MM.1S (cell line): ENCODE measurements at places on chromosomes 6 and 20.

GRCh38 chr6:45818655-45819054, 197.0 kb downstream of the CLIC5 start:
- DNase-seq = no peak

- DNase-seq = no peak
Measured at GRCh38 chr6:5729813-5730517, 276.8 kb downstream of the NRN1 start.

GRCh38 chr20:37245216-37246150, 16.1 kb downstream of the GHRH start:
- no peak for DNase-seq

- DNase-seq = no peak
Measured at GRCh38 chr20:57993716-57994431, 234.6 kb downstream of the ANKRD60 start.

DNA sequence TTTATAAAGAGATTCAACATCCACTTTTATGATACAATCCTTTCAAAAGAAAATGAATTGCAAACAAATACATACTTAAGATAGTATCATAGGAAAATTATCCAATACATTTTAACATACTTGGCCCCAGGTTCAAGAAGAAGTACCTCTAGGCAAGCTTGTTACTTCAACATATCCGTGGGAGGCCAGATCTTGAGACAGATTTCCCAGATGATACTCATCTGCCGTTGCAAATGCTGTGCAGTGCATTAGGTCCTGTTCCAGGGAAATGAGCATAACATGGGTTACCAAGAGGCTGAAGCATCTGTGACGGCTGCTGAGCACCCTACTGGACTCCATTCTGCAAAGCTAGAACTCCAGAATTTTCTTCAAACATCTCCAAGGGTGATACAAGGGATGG, 15.6 kb downstream of the RMND1 start:
- no peak for DNase-seq

GRCh38 chr6:26312501-26313397, 52.2 kb upstream of the BTN3A2 start:
- DNase-seq = peak; percentile 79

- no peak for DNase-seq
Measured at GRCh38 chr6:128560966-128561365, 40.6 kb upstream of the PTPRK start.

- no peak for DNase-seq
Measured at GRCh38 chr6:40474937-40475336, 112.2 kb downstream of the LRFN2 start.

GRCh38 chr20:63220696-63221399, 4.9 kb upstream of the YTHDF1 start:
- DNase-seq = no peak

DNA sequence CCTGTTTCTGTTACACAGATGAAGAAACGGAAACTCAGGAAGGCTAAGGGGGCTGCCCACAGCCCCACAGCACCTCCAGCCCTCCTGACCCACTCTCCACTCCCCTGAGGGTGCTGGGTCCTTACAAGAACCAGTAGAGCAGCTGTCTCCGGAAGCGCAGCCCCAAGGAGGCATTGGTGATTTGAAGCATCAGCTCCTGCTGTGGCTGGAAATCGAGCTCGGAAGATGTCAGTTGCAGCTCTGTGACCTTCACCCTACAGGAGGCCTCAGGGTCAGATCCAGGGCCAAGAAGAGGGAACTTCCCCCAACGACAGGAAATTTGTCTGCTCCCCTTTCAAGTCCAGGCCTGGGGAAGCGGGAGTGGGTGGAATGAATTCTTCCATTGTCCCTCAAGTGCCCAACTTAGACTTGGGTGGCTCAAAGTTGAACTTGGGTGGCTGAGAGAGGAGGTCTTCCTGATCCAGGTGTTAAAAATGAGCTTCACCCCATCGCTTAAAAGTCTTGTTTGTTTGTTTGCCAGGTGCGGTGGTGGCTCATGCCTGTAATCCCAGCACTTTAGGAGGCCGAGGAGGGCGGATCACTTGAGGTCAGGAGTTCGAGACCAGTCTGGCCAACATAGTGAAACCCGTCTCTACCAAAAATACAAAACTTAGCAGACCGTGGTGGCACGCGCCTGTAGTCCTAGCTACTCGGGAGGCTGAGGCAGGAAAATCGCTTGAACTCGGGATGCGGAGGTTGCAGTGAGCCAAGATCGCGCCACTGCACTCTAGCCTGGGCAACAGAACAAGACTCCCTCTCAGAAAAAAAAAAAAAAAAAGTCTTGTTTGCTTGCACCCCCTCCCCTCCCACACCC, 1.9 kb downstream of the PLTP start:
- no peak for DNase-seq

- DNase-seq = no peak
Measured at GRCh38 chr20:48706116-48706656, 121.6 kb downstream of the PREX1 start.

DNA sequence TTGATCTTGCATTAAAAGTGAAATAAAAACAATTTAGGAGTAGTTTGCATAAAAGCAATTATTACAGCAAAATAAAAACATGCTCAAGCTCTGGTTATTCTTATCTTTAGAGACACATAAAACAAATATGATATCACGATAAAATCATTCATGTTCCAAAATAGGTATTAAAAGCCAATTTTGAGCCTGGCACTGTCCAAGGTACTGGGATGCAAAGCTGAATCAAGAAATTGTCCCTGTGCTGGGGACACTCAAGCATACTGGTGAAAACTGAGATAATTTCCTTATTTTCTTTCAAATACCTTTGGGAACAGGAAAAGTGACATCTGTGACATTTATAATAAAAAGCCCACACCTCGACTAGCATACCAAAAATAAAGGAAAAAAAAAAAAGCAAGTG, 931 bp upstream of the MTCL3 start:
- peak; percentile 10 for DNase-seq

DNA sequence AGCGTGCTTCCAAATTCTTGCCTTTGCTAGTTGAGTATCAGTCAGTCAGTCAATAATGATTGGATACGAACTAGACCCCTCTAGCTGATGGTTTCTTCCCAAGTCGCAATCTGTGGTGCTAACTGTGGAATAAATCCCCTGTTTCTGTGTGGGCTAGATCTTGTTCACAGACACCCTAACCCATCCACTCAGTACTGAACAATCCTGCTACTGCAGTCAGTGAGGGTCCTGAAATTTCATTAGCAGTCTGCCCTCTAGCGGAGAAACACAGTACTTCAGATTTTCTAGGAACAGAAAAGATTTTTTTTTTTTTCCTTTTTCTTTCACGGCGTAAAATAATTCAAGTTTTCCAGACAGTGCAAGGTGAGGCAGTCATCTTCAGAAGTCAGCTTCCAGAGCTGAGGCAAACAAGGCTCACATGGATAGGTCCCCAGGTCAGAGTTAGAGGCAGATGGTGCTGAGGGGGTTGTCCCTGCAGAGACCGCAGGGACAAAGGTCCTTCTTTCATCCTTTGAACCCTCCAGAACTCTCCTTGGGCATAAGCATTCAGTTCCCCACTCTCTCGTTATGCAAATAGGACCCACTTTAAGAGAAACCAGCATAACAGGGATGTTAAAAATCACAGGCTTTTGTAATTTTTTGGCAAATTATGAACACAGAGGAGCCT, 119.6 kb downstream of the SCML4 start:
- DNase-seq = peak; percentile 31

- no peak for DNase-seq
Measured at GRCh38 chr20:13348311-13349234, 127.5 kb downstream of the ISM1 start.

GRCh38 chr6:167404385-167405049, 79.6 kb downstream of the TTLL2 start:
- DNase-seq = no peak
